ENCODE measurements at places on chromosomes 2 and 18.
A peak's percentile ranks its signal among the peaks of the same experiment; 100 is the strongest.

DNA sequence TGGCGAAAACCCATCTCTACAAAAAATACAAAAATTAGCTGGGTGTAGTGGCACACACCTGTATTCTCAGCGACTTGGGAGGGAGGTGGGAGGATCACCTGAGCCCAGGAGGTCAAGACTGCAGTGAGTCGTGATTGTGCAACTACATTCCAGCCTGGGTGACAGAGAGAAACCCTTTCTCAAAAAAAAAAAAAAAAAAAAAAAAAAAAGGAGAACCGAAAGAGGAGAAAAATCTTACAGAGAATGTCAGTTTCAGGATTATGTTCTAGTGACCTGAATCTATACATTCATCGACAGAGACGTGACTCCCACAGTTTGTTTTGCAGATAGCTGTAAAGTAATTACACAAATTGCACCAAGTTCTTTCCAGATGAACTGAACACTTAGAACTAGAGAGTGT, 187.8 kb downstream of the FTCDNL1 start:
- H3K4me3 ChIP-seq: no peak overlapping the region
- no peaks in the 10 kb centered on the region for H3K4me1 ChIP-seq
- no peak overlapping the region for H3K27ac ChIP-seq
- H3K36me3 ChIP-seq: no peaks in the 10 kb centered on the region
- DNase-seq: no peak

- H3K27me3 ChIP-seq: no peaks in the 10 kb centered on the region
- H3K4me1 ChIP-seq: peaks cover 40% of the 10 kb centered on the region
Measured at GRCh38 chr2:8676921-8677645, 4.8 kb upstream of the ID2 start.

DNA sequence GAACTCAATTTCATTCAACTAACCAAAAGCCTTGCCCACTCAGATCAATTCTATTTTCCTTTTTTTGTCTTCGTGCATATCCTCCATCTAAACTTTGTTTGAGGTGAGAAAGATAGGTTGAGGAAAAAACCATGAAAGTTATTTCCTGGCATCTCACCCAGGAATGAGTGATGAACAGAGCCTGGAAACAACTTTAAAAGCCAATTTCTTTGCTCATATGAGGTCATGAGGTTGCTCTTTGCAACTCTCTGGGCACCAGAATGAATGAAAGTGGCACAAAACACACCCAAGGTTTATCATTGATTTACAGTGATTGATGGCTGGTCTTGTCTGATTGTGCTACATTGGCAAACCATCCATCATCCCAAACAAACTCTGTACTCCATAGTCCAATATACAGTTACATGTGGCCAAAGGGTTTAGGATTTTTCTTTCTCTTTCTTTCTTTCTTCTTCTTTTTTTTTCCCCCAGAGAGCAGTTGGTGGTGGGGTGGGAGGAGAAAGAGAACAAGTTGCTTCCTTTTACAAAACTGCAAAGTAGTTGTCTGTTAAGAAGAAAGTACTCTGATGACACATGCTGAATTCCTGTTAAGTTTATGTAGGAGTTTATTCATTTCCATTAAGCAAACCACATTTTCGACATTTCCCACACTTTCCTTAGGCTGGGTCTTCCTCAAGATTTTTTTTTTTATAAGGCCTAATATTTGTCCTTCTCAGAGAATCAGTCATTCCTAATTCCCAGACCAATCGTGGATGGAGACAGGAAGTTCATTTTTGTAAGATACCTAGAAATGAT, 575.9 kb upstream of the ZEB2 start:
- H3K4me3 ChIP-seq: no peak overlapping the region
- no peaks in the 10 kb centered on the region for H3K27me3 ChIP-seq

GRCh38 chr2:166805753-166806152, 82.5 kb upstream of the XIRP2 start:
- no peak overlapping the region for H3K27ac ChIP-seq
- no peak overlapping the region for H3K4me3 ChIP-seq
- no peaks in the 10 kb centered on the region for H3K4me1 ChIP-seq
- no peaks in the 10 kb centered on the region for H3K36me3 ChIP-seq
- H3K27me3 ChIP-seq: no peaks in the 10 kb centered on the region

DNA sequence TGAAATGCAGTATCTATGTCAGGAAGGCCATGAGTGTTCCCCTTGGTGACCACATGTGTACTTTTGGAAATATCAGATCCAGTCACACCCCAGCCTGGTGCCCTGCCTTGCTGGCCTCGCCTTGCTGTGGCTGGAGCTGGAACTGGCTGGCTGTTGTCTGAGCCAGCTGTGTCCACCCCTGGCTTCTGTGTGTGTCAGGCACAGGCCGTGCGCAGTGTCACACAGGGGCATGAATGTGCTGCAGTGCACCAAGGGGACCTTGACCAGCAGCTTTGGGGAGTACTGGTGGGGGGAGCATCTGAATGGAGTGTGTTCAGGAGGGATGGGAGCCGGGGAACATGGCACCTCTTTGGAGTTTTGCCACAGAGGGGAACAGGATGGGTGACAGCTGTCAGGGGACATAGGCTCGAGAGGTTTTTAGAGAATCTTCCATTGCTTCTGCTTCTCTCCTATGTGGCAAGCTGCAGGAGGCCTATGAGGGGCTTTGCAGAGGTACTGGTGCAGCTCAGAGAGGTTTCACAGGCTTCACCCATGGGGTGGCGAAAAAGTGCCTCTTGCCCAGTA, 44.7 kb upstream of the FAHD2A start:
- no peak overlapping the region for H3K27ac ChIP-seq
- H3K4me1 ChIP-seq: no peaks in the 10 kb centered on the region
- no peaks in the 10 kb centered on the region for H3K27me3 ChIP-seq
- H3K36me3 ChIP-seq: no peaks in the 10 kb centered on the region

- H3K4me1 ChIP-seq: no peaks in the 10 kb centered on the region
- no peak overlapping the region for H3K27ac ChIP-seq
- no peak overlapping the region for H3K4me3 ChIP-seq
- DNase-seq: no peak
- H3K27me3 ChIP-seq: no peaks in the 10 kb centered on the region
Measured at GRCh38 chr2:53952519-53952918, 18.3 kb downstream of the PSME4 start.

GRCh38 chr2:28512607-28512965, 16.7 kb downstream of the PLB1 start:
- no peak for DNase-seq
- H3K4me3 ChIP-seq: no peak overlapping the region
- H3K36me3 ChIP-seq: no peaks in the 10 kb centered on the region
- no peak overlapping the region for H3K27ac ChIP-seq
- no peaks in the 10 kb centered on the region for H3K4me1 ChIP-seq

DNA sequence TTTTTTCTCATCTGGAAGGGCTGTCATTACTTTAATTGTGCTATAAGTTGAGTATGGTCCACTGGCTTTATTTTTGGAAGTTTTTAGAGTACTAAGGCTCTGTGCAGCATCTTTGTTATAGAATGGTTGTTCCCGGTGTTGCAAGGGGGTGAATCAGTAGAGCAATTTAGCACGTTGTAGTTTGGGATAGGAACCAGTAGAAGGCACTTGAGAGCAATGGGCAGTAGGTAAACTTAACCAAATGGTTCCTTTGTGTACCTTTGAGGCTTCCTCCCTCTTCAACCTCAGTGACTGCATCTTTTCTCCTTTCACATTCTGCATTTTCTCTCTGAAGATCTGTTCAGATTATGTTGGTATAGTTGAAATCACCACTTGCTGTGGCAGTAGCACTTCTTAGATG, 238.2 kb upstream of the SYT4 start:
- no peaks in the 10 kb centered on the region for H3K4me1 ChIP-seq
- H3K27ac ChIP-seq: no peak overlapping the region
- H3K27me3 ChIP-seq: no peaks in the 10 kb centered on the region
- H3K36me3 ChIP-seq: no peaks in the 10 kb centered on the region
- no peak for DNase-seq
- no peak overlapping the region for H3K4me3 ChIP-seq

DNA sequence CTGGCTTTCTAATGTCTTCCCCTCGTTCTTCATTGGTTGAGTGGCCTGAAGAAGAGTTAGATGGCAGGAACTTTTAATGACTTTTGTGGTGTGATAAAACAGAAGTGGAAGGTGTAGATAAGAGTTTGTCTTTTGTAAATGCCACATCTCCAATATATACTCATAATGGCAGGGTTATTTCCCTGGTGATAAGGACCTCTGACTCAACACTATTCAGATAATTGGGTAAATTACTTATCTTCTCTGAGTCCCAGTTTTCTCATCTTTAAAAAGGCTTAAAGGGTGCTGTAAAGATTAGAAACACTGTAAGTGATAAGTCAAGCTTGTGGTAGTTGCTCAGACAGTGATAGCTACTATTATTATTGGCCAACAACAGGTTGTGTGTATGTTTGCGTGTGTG, 9.5 kb downstream of the KLHL14 start:
- H3K36me3 ChIP-seq: no peaks in the 10 kb centered on the region
- no peak overlapping the region for H3K4me3 ChIP-seq
- H3K27ac ChIP-seq: no peak overlapping the region
- no peaks in the 10 kb centered on the region for H3K27me3 ChIP-seq

DNA sequence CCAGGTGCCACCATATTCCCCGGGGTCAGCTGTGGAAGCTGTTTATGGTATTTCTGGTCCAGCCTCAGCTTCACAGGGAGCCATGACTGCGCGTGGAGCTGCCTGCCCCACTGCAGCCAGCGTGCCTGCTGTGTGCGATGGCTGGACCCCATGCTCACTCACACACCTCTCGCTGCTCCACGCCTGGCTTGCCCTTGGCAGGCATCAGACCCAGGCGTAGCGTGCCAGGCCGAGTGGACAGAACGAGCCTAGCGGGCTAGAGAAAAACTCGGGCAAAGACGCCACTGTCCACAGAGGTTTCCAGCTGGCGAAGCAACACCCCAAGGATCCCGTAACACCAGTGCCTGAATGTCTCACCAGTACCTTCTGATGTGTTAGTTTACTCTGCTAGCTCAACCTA, 42.9 kb upstream of the PEX13 start:
- no peak for DNase-seq
- H3K27me3 ChIP-seq: no peaks in the 10 kb centered on the region
- H3K36me3 ChIP-seq: no peaks in the 10 kb centered on the region
- no peak overlapping the region for H3K27ac ChIP-seq
- H3K4me1 ChIP-seq: peaks cover 5% of the 10 kb centered on the region
- no peak overlapping the region for H3K4me3 ChIP-seq

DNA sequence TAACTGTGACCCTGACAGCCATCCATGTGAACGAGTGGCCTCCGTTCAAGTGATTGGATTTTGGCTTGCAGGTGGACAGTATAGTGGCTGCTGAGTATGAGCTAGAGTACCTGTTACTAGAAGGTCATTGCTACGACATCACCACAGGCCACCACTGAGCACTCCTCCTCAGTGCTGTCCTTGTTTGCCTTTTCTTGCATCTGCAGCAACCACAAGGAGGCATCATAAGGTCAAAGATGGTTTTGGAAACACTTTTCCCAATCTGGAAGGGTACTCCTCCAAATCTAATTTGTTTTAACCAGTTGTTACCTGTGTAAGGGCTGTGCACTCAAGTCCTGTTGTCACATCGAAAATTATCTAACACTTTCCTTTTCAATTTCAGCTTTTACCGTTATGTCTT, 81.2 kb downstream of the UGGT1 start:
- H3K36me3 ChIP-seq: peaks cover 98% of the 10 kb centered on the region
- no peak overlapping the region for H3K27ac ChIP-seq
- DNase-seq: no peak
- no peaks in the 10 kb centered on the region for H3K4me1 ChIP-seq
- no peaks in the 10 kb centered on the region for H3K27me3 ChIP-seq

- DNase-seq: no peak
- H3K36me3 ChIP-seq: no peaks in the 10 kb centered on the region
- H3K27ac ChIP-seq: 0 out of 2 replicates have a peak overlapping the region, but pooled peaks have one; percentile 25
- no peaks in the 10 kb centered on the region for H3K27me3 ChIP-seq
Measured at GRCh38 chr18:63040788-63041410, 278.7 kb downstream of the BCL2 start.

DNA sequence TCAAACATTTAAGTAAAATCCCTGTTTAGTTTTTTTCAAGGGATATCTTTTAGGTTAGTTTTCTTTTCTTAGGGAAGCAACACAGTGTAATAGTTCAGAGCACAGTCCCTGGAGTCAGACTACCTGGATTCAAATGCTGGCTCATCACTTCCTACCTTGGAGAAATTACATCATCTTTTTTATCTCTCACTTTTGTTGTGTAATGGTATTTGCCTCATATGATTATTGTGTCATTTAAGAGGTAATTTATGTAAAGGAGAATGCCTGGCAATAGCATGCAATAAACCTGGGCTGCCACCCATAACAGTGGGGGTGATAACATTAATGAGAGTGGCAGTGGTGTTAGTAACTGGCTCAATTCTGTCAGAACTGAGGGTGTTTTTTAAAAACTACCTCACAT, 26.3 kb downstream of the ERLEC1 start:
- no peak overlapping the region for H3K27ac ChIP-seq
- no peaks in the 10 kb centered on the region for H3K27me3 ChIP-seq
- peaks cover 76% of the 10 kb centered on the region for H3K36me3 ChIP-seq
- H3K4me1 ChIP-seq: no peaks in the 10 kb centered on the region
- no peak for DNase-seq

DNA sequence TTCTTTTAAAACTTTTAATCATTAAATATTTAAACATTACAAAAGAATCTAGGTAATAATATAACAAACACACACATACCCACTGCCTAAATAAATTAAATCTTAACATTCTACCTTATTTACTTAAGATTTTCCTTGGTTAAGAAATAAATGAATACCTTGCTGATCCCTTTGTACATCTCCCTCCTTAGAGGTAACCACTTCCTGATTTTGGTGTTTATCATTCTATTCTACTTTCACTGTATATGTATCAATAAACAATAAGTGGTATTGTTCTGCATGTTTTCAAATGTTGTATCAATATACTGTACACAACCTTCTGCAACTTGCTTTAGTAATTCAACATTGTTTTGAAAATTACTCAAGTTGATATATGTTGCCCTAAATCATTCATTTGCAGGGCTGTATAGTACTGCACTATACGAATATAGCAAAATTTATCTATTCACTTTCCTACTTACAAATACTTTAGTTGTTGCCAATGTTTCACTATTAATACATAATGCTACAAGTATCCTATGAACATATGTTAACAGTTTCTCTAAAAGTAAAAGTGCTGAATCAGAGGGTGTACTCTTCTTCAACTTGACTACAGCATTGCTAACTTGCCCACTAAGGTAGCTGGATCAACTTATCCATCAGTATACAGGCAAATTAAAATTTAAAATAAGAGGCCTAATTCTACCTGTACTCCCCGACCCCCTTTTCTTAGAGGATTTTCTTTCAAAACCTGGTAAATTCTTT, 65.8 kb downstream of the MEMO1 start:
- H3K4me3 ChIP-seq: no peak overlapping the region
- H3K27me3 ChIP-seq: no peaks in the 10 kb centered on the region
- no peak for DNase-seq
- H3K4me1 ChIP-seq: no peaks in the 10 kb centered on the region

Data from DND-41 (cell line).